ENCODE measurements at places on chromosomes 13 and 19. TPM values are rescaled to one million over a fixed set of nuclear protein-coding genes. Genes with fewer than 3 reads are reported as not detected.

DNA sequence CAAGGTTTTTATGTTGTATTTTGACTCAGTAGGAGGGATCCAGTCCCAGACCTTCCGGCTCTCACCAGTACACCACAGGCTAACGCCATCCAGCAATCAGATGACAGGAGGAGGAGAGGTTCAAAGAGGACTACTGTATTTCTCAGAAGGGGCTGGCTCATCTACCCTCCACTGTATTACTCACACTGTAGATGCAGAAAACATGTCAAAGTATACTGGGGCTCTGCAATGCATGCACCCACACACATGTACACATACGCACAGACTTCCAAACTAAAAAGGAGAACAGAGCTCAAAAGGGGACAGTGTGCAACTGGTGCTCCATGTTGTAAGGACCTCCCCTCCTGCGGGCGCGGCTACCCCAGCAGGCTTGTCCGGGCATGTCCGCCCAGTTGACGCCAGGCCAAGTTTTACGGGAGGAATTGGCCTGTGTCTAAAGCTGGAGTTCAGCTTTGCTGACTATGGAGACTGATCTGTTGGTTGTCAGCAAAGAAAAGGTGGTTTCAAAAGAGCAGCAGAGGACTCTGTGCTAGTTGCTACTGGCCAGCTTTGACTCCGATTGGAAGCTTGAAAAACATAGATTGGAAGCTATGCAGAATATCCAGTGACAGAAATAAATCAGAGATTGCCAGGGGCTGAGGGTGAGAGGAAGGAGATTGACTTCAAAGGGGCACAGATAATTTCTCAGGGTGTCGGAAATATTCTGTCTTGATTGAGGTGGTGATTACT, 314.2 kb downstream of the DLEU7 start:
- no peak for DNase-seq

GRCh38 chr19:42452590-42452989, 9.8 kb upstream of the CXCL17 start:
- DNase-seq, result no peak

The DLL3 gene
- polyA plus RNA-seq, result 0.64 TPM

The NLRP7 gene
- not detected for polyA plus RNA-seq

DNA sequence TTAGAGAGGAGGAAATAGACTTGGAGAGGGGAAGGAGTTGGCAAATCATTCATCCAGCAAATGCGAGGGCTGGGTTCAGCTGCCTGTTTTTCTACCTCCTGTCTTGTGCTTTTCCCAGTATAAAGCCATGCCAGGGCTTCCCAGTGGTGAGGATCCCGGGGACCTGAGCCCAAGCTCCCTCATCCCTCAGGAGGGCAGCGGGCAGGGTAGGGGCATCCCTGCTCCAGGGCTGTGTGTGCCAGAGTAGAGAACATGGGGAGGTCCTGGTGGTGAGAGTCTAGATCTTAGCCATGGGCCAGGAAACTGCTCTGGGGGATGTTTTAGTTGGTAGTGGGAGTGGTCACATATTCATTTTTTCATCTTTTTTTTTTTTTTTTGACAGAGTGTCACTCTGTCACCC, 43.6 kb downstream of the GPR12 start:
- DNase-seq, result no peak

DNA sequence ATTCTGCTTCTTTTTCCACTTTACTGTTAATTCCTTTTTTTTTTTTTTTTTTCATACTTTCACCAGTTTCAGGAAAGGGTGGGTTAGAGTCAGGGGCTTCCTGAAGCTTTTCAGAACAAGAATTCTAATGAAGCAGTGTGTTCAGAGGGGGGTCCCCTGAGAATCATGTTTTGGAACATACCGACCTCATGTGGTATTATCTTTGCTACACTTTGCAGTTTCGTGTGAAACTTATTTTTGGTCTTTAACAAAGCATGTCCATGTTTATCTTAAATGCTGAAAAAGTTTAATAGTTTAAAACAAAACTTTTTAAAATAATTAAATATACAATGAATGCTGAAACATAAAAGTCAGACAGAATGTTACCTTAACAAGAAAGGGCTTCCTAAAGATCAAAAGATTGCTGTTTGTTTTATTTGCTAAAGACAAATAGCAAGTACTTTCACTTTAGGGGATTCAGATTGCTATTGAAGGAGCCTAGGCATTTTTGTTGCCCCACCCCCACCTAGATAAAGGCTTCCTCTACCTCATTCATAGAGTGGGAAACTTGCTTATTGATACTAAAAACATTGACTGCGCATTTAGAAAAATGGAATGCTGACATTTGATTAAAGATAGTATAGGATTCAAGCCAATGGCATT, 21.1 kb upstream of the POMP start:
- no peak for DNase-seq

The SOX21 gene
- polyA plus RNA-seq, result 0.14 TPM
